ENCODE measurements at places on chromosomes 12 and 14.

- no peak for DNase-seq
These were observed 197.1 kb downstream of the EFCAB11 start for GRCh38 chr14:89757313-89757939.

DNA sequence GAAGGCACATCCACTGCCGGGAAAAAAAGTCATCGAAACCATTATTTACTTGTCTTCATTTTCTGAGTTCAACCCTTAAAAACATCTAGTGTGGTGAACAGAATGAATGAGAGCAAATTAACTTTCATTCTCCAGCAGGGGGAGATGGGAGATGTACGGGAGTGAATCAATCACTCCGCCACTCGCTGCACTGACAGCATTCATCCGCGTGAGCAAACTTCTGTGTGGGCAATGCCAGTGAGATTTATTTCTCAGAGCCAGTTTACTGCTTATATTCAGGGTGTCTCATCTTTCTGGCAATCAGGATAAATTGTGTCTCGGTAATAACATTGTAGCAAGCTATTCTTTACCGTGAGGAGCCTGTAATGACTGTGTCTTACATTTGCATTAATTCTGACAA, 463.6 kb upstream of the MIS18BP1 start:
- DNase-seq = no peak

GRCh38 chr14:105473033-105473676, 1.5 kb upstream of the CRIP2 start:
- no peak for DNase-seq

DNA sequence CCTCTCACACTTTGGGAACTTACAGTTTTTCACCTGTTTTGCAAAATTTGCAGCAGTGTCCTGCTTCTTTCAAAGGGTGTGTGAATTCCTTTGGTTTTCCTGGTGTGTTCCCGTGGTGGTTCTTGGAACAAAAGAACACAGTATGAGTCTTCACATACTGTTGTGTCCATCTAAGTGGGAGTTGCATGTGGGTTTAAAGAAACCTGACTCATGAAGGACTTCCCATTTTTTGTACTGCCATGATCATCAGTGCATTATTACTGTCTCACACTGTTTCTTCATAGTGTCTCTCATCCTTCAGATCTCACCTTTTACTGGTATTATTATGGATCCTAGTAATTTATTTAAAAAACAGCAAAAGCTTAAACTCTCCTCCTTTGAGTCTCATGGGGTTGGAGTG, 3.8 kb upstream of the GZMH start:
- no peak for DNase-seq

DNA sequence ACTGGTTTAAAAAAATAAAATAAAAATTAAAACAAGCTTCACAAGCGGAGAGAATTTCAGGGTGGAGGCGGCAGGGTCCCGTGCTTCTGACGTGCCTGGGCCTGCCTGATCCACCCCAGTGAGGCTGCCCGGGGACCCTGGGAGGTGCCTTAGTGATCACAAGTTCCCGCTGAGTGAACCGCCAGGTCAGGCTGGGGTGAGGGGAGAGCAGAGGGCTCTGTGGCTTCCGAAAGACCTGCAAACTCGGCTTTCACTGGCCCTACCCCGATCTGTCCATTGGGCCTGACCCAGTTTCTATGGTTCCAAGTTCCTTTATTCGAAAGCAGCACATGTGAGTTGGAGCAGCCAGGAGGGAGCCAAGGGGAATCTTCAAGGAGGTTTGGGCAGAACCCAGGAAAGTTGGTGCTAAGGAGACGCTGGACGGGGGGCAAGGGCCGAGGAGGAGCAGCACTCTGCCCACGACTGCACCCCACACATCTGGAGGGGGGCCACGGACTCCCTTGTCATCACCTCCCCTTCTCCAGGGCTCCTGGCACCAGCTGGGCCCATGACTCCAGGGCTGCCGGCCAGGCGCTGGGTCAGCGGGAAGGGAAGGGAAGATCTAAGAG, 12.9 kb downstream of the MMP14 start:
- DNase-seq = no peak

DNA sequence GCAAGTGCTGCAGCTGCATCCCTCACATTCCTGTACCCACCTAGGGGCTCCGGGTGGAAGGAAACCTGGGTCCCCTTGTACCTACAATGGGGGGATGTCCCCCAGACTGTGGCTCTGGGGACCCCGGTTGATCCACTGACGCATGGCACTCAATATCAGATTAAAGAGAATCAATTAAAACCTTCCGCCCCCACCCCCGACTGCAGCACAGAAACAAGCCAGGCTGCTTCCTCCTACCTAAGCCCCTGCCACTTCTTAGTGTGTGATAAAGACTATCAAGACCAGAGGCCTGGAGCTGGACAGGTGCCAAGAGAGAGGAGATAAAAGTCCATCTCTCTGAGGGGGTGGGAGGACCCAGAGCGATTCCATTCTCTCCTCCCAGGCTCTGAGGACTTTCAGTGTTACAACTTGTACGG, 28.2 kb upstream of the RPLP0 start:
- DNase-seq = no peak

DNA sequence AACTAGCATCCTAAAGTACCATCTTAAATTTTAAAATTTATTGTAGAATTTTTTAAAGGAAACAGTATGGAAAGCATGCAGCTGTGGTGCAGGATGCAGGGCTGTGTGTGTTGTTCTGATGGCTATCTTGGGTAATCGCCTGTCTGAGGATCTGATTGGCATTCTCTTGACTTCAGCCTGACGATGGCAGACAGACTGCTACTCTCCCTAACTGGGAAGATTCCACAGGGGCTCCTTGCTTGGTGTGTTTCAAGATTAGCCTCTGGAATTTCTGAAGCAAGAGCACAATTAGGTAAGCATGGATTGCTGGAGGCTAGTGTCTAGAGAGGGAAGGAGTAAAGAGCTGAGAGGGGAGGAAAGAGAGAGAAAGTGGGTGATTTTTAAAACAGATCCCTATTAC, 696.8 kb upstream of the LRFN5 start:
- no peak for DNase-seq

DNA sequence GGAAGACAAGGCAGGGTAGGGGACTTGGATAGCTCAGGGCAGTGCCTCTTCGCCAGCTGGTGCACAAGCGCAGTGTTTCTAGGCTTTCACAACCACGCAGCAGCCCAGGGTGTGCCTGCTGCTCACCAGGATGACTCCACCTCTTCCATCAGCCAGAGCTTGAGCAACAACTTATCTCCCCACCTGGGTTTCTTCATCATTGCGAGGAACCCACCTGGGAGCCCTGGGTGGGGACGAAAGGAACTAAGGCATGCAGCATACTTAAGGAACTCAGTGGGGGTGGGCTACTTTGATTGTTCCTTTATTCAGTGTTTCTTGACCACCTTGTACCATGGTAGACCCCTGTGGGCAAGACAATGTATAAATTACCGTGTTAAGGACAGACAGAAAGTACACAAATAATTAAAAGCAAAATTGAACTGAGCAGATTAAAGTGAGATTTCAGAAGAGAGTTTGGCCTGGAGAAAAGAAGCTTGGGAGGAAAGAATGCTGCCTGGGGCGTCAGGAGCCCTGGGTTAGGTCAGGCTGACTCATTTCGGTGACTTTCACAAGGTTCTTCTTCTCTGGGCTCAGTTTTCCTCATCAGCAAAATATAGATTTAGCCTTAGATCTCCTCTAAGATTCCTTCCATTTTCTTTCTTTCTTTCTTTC, 22.9 kb downstream of the KRT18 start:
- no peak for DNase-seq

- no peak for DNase-seq
These were observed 179.6 kb downstream of the ADGRD1 start for GRCh38 chr12:131133015-131133905.

DNA sequence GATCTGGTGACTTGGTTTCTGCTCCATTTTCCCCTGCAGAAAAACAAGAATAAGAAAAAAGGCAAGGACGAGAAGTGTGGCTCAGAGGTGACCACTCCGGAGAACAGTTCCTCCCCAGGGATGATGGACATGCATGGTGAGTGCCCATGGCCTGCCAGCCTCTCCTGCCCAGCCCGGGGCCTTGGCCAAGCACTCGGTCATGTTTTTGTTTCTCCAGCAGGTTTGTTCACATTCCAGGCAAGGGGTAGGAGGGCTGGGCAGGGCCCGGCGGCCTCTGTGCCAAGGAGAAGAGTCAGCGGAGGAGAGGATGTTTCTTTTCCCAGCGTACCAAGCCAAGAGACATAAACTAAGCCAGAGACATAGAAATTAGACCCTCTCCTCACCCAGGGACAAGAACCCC, 13.6 kb downstream of the BCL7A start:
- DNase-seq = no peak

DNA sequence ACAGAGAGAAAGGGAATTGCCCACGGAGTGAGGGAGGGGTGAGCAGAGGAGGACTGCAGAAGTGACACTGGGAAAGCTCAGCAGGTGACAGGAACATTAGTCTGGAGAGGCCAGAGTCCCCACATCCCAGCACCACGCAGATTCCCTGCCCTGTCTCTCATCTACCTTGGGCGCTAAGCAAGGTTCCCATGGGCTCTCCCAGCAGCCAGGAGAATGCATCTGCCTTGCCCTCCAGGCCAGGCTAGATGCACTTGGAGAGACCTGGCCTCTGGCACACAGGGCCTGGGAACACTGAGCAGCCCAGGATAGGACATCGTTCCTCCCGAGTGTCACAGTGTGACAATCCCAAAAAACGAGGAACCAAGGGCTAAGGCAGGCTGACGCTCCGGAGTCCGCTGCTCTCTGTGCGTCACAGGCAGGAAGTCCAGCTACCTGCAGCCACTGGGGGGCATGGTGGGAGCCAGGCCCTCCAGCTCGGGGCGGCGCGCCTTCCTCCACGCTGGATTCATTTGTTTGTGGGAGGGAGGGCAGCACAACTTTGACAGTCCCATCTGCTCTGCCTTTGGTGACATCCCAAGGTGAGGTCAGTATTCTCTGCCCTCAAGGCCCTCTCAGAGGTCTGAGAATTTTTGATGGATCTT, 5.4 kb upstream of the NGB start:
- no peak for DNase-seq

Measured in activated naive CD4-positive, alpha-beta T cell treated with Interleukin-2 at 50 U/mL for 16 hours (primary cell).